NCI-H446 treated with DMSO at 0.1 percent for 48 hours (cell line): ENCODE measurements at places on chromosomes 5 and 9.

GRCh38 chr9:21741151-21741550 lies 61.3 kb upstream of the MTAP start:
- no peak for DNase-seq

DNA sequence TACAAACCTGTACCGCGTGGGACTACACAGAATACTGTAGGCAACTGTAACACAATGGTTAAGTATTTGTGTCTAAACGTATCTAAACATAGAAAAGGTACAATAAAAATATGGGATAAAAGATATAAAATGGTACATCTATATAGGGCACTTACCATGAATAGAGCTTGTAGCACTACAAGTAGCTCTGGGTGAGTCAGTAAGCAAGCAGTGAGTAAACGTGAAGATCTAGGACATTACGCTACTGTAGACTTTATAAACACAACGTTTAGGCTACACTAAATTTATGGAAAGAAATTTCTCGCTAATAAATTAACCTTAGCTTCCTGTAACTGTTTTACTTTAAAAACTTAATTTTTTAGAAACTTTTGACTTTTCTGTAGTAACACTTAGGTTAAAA lies 46.5 kb downstream of the MRPS27 start:
- no peak for DNase-seq

GRCh38 chr5:80629281-80629680 lies 25.2 kb upstream of the MSH3 start:
- no peak for DNase-seq

DNA sequence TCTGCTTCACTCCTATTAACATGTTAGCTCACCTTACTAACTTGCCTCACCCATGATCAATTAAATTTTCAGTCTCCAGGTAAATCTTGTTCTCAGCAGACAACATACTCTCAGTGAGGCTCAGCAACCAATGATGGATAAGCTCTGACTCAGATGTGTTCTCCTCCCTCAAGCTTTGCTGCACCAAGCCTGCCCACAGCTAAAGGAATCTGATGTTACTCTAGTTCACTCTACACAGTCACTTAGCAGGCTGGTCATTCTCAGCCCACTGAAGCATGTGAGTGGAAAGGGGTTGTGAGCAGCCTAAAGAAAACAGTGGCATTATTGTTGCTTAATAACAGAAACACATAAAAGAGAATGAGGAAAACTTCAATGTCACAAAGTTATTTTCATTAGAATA lies 37.3 kb upstream of the CTNND2 start:
- no peak for DNase-seq

- no peak for DNase-seq
These were observed 103.9 kb downstream of the INSYN2B start for GRCh38 chr5:169876386-169876785.

GRCh38 chr5:176187276-176188062 lies 50.8 kb upstream of the SIMC1 start:
- no peak for DNase-seq

DNA sequence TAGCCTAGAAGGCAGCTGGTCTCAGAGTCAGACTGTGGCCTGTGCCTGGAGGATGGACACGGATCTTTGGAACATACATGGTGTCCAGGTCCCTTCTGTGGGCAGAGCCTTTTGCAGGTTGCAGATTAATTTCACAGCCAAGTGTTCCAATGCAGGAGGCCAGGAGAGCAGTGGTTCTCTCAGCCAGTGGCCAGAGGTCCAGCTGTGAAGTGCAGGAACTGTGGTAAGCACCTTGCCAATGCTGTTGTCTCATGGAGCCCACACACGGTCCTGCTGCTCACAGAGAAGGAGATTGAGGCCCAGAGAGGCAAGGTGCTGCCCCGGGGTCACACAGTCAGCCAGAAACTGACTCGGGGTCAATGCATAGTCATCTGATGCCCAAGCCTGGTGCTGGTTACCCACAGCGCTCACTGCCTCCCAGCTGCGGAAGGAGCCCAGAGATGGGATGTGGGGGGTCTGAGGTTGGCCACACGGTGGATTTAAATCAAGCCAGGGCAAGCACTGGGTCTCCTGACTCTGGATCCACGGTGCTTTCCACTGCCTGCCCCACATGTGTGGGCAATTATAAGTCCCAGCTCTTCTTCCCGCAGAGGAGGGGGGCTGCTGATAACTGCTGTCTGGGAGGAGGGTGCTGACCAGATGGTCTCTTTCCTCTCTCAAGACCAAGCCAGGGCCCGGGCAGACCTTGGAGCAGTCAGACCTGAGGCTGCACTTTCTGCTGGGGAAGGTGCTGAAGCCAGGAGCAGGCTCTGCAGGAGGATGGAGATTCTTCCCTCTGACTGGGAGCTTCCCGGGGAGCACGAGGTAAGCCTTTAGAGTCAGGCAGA lies 2.8 kb downstream of the PDGFRB start:
- no peak for DNase-seq

DNA sequence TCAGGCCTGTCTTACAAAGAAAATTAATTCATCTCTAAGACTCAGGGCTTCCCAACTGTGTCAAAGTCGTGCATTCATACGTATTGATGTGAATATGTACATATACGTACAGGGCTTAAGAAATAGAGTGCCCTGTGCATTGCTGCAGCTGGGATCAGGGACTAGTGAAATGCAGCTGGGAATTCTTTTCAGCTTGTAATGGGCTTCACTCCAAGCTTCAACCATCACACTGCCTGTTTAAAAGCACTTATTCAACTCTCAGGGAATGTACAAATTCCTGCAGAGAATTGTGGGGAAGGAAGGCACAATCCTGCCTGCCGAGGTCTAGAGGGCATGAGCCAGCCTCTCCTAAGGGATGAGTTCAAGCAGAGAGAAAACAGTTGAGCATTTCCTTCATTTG lies 59.6 kb upstream of the MAN2A1 start:
- DNase-seq: no peak

GRCh38 chr5:168270476-168270875 lies 21.0 kb upstream of the WWC1 start:
- no peak for DNase-seq

DNA sequence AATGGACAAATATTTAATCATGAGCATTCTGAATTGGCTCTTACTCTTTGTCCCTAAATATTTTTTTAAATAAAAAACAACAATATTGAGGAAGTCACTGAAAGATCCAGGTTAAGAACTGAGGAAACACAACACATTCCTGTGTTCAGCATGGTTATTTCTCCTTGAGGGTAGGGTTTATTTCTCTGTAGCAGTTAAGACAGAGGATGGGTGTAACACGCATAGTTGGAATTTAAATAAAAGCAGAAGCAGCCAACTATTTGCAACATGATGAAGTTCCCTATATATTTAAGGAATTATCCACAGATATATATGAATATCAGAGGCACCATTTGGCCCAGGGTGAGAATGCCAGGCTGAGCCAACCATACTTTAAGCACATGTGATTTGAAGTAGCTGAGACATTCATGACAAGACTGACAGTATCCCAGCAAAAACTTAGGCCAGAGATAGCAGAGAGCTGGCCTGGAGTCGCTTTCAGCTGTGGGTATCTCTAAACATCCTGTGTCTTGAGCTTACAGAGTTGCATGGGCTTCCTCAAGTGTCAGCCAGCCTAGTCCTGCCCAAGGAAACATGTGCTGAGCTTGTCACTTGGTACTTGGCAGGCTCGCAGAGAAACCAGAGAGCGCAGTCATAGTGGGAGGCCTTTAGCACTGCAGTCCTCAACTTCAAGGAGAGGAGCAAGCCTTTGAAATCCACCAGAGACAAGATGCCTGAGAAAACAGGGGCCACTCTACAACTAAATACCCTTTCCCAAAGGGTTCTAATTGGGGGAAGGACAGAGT lies 43.6 kb downstream of the SEMA5A start:
- no peak for DNase-seq

GRCh38 chr5:88713818-88714217 lies 169.2 kb downstream of the MEF2C start:
- no peak for DNase-seq
